ENCODE measurements at places on chromosomes 5 and 9. TPM values are rescaled to one million over a fixed set of nuclear protein-coding genes. Genes with fewer than 3 reads are reported as not detected.

GRCh38 chr9:133733421-133733795, 4.7 kb downstream of the SARDH start:
- DNase-seq, result no peak

ZNF879 gene
- 2.9 TPM for total RNA-seq

PLCXD3 gene
- not detected for total RNA-seq

DNA sequence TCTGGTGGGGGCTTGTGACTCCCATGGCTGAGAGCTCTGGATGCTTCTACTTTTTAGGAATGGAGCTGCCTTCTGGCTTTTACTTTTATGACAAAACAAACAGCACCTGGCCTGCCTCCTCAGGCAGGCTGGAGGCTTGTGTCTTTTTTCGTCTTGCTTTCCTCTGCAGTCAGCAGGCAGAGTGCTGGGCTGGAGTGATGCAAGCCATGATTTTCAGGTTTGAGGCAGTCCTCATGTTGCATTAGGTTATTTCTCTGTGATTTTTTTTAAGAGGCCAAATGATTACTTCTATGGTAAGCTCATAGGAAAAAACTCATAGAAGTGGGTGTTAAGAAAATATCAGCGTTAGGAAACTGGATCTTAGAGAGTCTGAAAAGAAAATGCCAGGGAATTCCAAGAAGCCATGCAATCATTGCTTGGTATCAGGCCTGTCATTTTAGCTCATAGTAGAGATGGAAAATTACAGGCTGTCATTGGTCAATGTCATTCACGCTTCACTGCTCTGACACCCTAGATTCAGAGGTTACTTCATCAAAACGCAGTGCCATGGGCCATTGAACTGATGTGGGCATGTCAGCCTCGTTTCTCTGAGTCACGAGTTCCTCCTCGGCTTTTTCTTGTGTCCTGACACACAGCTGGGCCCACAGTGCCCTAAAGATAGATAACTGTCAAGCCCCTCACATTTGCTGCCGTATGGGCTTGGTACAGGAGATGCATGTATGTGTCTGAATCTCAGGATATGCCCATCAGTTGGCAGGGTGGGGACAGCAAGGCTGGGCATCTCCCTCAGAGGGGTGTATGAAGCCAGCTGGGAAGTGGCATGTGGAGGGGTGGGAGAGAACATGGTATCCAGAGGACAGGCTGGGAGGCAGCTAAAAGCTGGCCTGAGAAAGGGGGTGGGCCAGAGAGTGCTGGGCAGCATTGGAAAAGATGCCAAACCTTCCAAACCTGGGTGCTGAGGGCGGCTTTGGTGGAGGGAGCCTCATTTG, 151.8 kb downstream of the HSPA4 start:
- no peak for DNase-seq

GRCh38 chr5:157761690-157762621, 18.4 kb downstream of the LSM11 start:
- no peak for DNase-seq

STKLD1 gene
- total RNA-seq, result 1.9 TPM

DNA sequence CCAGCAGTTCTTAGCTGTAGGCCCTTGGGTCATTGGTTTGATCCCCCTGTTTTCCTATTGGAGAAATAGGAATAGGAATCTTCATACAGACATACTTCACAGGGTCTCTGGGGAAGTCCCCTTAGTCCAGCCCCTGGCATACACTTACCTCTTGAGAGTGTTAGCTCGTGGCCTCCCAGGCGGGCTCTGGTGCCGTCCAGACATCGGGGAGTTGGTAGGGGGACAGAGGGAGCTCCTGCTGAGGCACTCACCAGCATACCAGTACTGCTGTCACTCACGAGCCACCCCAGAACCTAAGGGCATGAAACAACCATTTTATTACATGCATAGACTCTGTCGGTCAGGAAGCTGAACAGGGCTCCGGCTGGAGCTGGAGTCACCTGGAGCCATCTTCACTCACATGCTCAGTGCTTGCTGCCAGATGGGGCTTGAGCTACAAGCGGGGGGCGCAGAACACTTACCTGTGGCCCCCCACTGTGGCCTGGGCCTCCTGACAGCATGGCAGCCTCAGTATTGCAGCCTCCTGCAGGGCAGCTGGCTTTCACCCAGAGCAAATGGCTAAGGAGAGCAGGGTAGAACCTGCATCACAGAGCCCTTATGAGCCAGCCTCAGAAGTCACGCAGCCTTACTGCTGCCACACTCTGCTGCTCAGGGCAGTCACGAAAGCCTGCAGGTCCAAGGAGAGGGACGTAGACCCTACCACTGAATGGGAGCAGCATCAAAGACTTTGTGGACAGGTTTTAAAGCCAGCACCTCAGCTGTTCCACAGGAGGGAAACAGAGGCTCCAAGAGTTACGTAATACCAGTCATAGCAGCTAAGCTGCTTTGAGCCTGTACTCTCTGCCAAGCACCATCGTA, 58.3 kb upstream of the ANGPTL2 start:
- peak; percentile 66 for DNase-seq

- DNase-seq, result no peak
Observed at GRCh38 chr9:91265514-91265913, 96.2 kb downstream of the AUH start.

GRCh38 chr9:77532607-77533006, 115.5 kb downstream of the GNA14 start:
- DNase-seq, result no peak

DNA sequence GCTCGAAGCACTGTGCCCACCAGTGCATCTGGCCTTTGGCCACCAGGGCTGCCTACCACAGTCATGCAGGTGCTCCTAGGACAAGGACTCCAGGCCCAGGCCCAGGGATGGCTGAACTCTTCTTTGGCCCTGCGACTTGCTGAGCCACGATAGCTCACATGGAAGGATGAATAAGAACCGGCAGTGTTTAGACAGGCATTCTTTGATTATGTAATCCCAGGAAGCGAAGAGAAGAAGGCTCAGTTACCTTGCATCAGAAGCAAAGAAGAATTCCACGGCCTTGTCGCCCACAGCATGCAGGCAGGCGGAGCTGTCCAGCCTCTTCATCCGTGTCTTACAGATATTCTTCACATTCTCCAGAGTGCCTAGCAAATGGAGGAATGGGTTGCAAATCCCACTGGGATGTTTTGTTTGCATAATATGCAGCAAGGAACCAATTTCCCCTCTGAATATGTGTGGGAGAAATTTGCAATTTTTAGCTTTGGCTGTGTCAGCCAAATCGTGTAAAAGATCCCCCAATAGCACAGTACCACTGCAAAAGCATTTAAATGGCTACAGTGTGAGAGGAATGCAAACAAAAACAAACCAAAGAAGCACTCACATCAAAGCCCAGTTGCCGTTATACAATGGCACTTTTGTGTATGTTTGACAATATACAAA, 29.1 kb downstream of the GFPT2 start:
- peak; percentile 15 for DNase-seq

DNA sequence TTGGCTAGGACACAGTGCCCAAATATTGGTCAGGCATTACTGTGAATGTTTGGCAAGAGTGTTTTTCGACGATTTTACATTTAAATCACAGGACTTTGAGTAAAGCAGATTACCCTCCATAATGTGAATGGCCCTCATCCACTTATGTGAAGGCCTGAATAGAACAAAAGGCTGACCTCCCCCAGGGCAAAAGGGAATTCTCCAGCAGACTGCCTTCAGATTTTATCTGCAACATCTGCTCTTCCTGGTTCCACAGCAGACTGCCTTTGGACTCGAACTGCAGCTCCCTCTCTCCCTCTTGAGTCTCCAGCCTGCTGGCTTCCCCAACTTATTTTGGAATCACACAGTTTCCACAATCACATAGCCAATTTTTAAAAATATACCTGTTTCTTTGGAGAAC, 7.1 kb upstream of the TMEM215 start:
- no peak for DNase-seq

GRCh38 chr9:1804128-1804865, 210.8 kb upstream of the SMARCA2 start:
- no peak for DNase-seq

GRCh38 chr9:29176231-29176630, 1603.0 kb upstream of the C9orf72 start:
- no peak for DNase-seq

- no peak for DNase-seq
Observed at GRCh38 chr5:78738693-78739300, 90.2 kb upstream of the LHFPL2 start.

GRCh38 chr5:39424736-39425637, at the start of gene DAB2:
Gene DAB2 (minus strand): TSS chr5:39424980. CDS start chr5:39394320, 30,660 bp downstream.
- peak; percentile 96 for DNase-seq

PTGER4 gene
- total RNA-seq, result 4.9 TPM

GRCh38 chr5:53288511-53288910, 179.0 kb upstream of the MOCS2 start:
- no peak for DNase-seq

GRCh38 chr5:757931-758697, 26.4 kb downstream of the ZDHHC11B start:
- DNase-seq, result no peak

GRCh38 chr9:35448496-35448895, 41.4 kb upstream of the RUSC2 start:
- DNase-seq, result no peak

DNA sequence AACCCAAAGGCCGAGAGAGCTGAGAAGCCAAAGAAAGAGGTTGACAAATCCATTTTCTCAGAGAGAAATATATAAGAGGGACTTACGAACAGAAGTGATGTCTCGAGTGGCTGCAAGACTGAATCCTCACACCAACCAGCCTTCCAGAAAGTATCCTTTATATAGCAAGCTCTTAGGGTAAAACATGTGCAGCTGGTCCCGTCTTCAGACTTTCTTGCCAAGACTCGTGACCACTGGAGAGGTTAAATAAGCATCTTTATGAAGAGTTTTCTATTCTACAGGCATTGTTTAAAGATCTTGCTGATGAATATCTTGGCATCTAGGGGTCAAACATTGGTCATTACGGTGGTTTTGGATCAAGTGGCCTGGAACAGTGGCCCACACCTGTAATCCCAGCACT, 16.9 kb upstream of the SLC22A4 start:
- no peak for DNase-seq

DNA sequence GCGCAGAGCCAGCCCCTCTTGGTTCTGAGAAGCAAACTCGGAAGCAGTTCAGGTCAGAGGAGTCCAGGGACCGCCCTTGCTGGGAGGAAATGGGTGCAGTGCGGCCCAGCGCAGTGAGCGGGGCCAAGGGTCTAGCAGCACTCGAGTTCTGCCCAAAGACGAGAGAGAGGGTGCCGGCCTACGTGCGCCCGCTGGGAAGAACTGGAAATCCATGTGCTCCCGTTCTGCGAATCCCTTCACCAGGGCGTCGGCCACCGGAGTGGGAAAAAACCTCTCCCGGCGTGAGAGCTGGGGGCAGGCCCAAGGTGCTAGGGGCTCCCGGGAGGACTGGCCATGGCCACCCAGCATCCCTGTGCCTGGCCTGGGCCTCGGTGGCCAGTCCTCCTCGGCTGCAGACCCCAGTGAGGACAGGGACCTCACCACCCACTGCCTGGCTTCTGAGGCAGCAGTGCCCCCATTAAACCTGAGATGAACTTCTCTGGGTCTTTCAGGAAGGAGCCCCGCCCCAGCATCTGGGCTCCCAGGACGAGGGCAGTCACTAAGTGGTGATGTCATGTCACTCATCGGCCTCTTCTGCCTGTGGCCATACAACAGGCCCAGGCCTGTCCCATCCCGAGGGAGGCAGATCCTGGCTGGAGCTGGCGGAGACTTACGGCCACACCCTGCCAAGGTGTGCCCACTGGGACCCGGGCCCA, 10.6 kb downstream of the TMEM250 start:
- DNase-seq, result no peak

DNA sequence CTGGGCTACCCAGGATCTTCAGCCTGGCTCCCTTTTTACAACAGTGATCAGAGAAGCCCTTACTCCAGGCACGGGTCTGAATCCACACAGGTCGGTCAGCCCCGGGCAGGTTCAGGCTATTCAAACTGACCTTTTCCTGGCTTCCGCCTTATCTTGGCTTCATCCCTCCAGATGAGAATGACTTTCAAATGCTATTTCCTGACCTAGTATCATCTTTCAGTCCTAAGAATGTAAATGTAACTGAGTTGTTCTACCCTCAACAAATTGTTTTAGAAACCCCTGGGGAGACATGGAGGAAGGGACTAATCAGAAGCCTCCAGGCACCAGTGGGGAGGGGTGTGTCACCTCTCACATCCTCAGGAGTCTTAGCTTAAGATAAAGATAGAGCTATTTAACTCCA, 213.2 kb downstream of the EPB41L4A start:
- no peak for DNase-seq

- peak; percentile 93 for DNase-seq
Observed at GRCh38 chr9:137277329-137278041, at the start of gene TOR4A. Gene TOR4A (plus strand): TSS chr9:137277726. CDS start chr9:137278690, 964 bp downstream.

FBXL17 gene
- 18.6 TPM for total RNA-seq

DNA sequence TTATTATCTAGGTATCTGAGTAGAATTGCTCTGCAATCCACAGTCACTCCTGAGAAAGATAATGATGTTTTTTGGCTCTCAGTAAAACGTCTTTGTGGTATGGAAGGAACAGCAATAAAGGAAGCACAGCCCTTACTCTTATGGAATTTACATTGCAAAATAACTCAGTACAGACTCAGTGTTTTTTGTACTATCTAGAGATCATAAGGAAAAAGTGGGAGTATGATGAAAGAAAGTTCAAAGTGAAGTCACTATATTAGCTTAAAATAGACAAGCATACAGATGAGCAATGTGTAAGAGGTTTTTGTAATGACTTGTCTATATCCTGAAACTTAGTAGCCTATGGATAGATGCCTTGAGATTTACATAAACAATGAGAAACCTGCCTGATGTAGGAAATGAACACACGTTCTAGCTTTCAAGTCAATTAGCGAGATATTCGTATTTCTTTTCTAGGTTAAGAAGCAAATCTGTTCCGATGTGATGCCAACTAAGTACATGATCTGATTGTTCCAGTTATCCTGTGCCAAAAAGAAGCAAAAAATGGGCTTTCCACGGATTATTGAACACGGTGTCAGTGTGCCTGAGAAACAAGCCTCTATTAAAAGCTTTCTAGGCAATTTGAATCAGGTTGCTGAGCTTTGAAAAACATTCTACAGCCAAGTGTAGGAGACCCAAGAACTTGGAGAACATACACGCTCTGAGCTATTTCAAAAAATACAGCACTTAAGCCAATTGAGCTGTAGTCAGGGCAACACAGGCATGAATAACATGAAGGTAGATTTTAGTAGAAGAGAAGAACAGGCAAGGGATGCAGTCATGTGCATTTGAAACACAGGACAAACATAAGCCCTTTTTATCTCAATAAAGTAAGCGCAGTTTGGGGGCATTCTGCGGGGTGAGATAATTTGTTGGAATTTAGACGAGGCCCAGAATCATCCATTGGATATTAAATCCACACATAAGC, 86.3 kb upstream of the TAF11L2 start:
- DNase-seq, result no peak

DNA sequence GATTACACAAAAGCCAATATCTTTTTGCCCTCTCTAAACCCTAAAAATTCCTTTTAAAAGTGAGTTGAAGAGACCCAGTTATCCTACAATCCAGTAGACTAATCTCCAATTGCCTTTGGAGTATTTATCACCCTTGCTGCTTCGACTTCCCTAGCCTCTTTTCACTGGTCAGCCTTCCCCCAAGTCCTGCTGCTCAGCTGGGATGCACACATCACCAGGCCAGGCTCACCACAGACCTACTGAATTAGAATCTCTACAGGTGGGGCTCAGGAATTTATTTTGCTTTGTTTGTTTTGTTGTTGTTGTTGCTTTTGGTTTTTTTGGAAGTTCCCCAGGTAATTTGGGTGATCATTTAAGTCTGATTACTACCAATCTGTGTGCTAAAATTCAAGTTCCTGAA, 11.6 kb upstream of the FOXD1 start:
- no peak for DNase-seq

SPINK6 gene
- not detected for total RNA-seq

- DNase-seq, result peak; percentile 47
Observed at GRCh38 chr5:170633235-170634081, 129.6 kb downstream of the KCNIP1 start.

GABRA6 gene
- total RNA-seq, result not detected

GRCh38 chr9:74946686-74947085, 6.0 kb downstream of the C9orf40 start:
- DNase-seq, result no peak
